Keratinocyte (primary cell): ENCODE measurements at places on chromosomes 4 and X.

DNA sequence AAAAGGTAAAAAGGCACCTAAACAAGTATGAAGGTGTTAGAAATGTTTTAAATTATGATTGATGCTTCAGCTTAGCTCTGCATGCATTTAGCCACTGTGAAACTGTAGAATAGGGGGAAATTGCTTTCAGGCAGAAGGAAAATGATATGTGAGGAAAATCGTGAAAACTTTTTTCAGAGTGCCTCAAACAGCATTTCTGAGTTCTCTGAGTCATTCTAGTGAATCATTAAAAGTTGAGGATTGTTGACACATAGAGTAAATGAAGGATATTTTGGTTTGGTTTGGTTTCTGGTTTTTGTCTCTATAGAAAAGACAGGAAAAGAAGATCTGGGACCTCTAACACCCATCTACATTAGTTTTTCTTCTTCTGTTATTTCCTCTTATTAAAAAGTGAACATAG is 332.5 kb upstream of the TRAM1L1 start:
- DNase-seq = no peak
- H3K4me3 ChIP-seq = no peak overlapping the region
- H3K27me3 ChIP-seq = no peaks in the 10 kb centered on the region
- H3K36me3 ChIP-seq = no peaks in the 10 kb centered on the region
- no peak overlapping the region for H3K27ac ChIP-seq
- H3K4me1 ChIP-seq = no peaks in the 10 kb centered on the region

- peak overlapping the region; percentile 95 for H3K4me3 ChIP-seq
- H3K36me3 ChIP-seq = peaks cover 2% of the 10 kb centered on the region
- no peaks in the 10 kb centered on the region for H3K27me3 ChIP-seq
Observed at GRCh38 chr4:124710015-124710741, 2.4 kb downstream of the ANKRD50 start.

- H3K4me1 ChIP-seq = no peaks in the 10 kb centered on the region
- H3K4me3 ChIP-seq = no peak overlapping the region
- no peak overlapping the region for H3K27ac ChIP-seq
Observed at GRCh38 chr4:188971125-188971524, 831.9 kb downstream of the TRIML1 start.

- no peak for DNase-seq
- H3K4me1 ChIP-seq = no peaks in the 10 kb centered on the region
- H3K27me3 ChIP-seq = no peaks in the 10 kb centered on the region
- H3K27ac ChIP-seq = no peak overlapping the region
- H3K4me3 ChIP-seq = no peak overlapping the region
Observed at GRCh38 chrX:40845331-40845911, 110.1 kb upstream of the MED14 start.

GRCh38 chr4:182124359-182124758 is 118.8 kb upstream of the TENM3 start:
- H3K4me1 ChIP-seq = peaks cover 33% of the 10 kb centered on the region
- H3K4me3 ChIP-seq = peak overlapping the region; percentile 9
- H3K27ac ChIP-seq = no peak overlapping the region
- no peaks in the 10 kb centered on the region for H3K36me3 ChIP-seq
- no peaks in the 10 kb centered on the region for H3K27me3 ChIP-seq
- no peak for DNase-seq

GRCh38 chr4:6541789-6542188 is 33.2 kb upstream of the MAN2B2 start:
- H3K27me3 ChIP-seq = no peaks in the 10 kb centered on the region
- no peak overlapping the region for H3K4me3 ChIP-seq
- no peak overlapping the region for H3K27ac ChIP-seq
- DNase-seq = no peak
- no peaks in the 10 kb centered on the region for H3K36me3 ChIP-seq
- no peaks in the 10 kb centered on the region for H3K4me1 ChIP-seq

GRCh38 chr4:152684007-152684406 is 4.2 kb upstream of the TMEM154 start:
- no peak overlapping the region for H3K27ac ChIP-seq
- no peaks in the 10 kb centered on the region for H3K36me3 ChIP-seq
- peaks cover 39% of the 10 kb centered on the region for H3K4me1 ChIP-seq
- H3K4me3 ChIP-seq = no peak overlapping the region

- no peak overlapping the region for H3K4me3 ChIP-seq
- H3K36me3 ChIP-seq = no peaks in the 10 kb centered on the region
- no peaks in the 10 kb centered on the region for H3K27me3 ChIP-seq
- no peaks in the 10 kb centered on the region for H3K4me1 ChIP-seq
- no peak for DNase-seq
Observed at GRCh38 chr4:22315628-22316027, 200.2 kb downstream of the ADGRA3 start.

GRCh38 chr4:145939856-145940255 is 1.2 kb upstream of the ZNF827 start:
- H3K4me3 ChIP-seq = no peak overlapping the region
- DNase-seq = no peak

DNA sequence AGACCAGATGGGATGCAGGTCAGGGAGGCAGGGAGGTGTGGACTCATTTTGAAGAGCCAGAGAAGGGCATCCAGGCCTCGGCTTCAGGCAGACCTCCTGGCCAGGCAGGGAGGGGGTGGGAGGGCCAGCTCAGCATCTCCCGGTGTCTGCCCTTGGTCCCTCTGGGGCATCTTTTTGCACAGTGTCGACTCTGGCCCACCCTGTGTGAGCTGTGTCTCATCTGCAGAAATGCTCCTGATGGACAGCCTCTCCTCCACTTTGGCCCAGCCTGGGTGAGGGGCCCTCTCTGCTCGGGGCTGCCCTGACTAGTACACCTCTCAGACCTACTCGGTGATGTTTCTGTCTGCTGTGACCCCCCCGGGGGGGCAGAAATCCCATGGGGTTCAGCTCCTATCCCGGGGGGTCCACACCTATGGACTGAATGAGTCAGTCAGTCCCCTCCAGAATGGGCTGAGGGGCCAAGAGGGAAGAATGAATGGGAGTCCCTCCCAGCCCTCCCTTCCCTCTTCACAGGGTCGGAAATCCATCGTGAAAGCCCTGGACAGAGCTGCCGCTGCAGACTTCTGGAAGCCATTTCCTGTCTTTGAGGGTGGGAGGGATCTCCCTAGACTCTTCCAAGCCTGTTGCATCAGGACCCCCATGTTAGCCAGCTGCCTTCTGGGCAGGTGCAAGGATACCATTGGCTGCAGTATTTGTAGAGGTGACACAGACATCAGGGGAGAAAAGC is 196.7 kb upstream of the PSAPL1 start:
- H3K27me3 ChIP-seq = peaks cover 39% of the 10 kb centered on the region
- no peak overlapping the region for H3K27ac ChIP-seq
- no peaks in the 10 kb centered on the region for H3K36me3 ChIP-seq

DNA sequence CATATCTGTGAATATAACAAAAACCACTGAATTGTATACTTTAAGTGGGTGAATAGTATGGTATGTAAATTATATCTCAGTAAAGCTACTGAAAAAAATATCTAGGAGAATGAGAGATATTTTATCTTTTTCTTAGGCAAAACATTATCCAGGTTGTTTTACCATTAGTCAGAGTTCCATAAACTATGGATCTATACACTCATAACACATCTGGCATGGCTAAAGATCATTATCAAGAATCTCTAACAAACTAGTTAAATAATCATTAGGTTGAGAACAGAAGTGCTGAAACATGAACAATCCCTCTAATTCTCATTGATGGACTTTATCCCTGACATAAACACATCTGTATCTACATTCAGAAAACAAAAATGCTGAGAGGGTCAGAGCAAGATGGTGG is 15.6 kb downstream of the MED14 start:
- DNase-seq = no peak
- no peaks in the 10 kb centered on the region for H3K27me3 ChIP-seq
- H3K4me1 ChIP-seq = peaks cover 12% of the 10 kb centered on the region

GRCh38 chr4:5469861-5470260 is 238.5 kb downstream of the EVC2 start:
- H3K4me1 ChIP-seq = no peaks in the 10 kb centered on the region
- H3K36me3 ChIP-seq = no peaks in the 10 kb centered on the region
- H3K27ac ChIP-seq = no peak overlapping the region
- H3K4me3 ChIP-seq = no peak overlapping the region
- no peaks in the 10 kb centered on the region for H3K27me3 ChIP-seq

GRCh38 chr4:4249866-4250265 is 1.8 kb upstream of the TMEM128 start:
- no peak overlapping the region for H3K27ac ChIP-seq
- H3K36me3 ChIP-seq = peaks cover 5% of the 10 kb centered on the region
- H3K4me3 ChIP-seq = no peak overlapping the region
- H3K4me1 ChIP-seq = peaks cover 11% of the 10 kb centered on the region
- DNase-seq = no peak
- no peaks in the 10 kb centered on the region for H3K27me3 ChIP-seq

- DNase-seq = no peak
- no peaks in the 10 kb centered on the region for H3K4me1 ChIP-seq
- H3K27me3 ChIP-seq = no peaks in the 10 kb centered on the region
- H3K4me3 ChIP-seq = no peak overlapping the region
- H3K36me3 ChIP-seq = no peaks in the 10 kb centered on the region
- no peak overlapping the region for H3K27ac ChIP-seq
Observed at GRCh38 chrX:6954836-6955235, 192.7 kb upstream of the STS start.

DNA sequence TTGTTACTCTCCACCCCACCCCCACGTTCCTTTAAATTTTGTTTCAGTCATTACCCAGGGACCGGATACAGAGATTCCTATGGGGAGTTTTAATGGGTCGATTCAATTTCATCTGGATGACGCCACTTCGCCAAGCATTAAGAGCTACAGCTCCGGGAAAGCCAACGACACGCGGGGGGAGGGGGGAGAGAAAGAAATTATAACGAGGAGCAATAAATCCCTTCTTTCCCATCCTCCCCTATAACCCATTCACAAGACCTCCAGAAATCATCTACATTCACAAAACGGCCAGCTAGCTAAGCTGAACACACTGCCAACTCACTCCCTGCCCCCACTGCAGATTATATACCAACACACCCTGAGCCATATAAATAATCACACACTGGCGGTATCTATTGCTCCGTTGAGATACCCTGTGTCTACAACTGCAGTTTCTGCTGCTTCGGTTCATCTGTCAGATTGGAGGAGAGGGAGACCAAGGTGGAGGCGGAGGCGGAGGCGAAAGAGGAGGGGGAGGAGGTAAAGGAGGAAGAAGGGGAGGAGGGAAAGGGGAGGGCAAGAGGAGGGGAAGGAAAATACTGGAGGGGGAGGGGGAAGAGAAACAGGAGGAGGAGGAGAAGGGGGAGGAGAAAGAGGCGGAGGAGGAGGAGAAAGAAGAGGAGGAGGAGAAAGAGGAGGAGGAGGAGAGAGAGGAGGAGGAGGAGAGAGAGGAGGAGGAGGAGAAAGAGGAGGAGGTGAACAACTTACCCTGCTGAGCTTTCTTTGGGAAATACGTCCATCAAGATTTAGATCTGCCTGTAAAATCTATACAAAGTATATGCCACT is 113.9 kb upstream of the VAMP7 start:
- no peak overlapping the region for H3K27ac ChIP-seq
- H3K27me3 ChIP-seq = no peaks in the 10 kb centered on the region
- peak overlapping the region; percentile 61 for H3K4me3 ChIP-seq
- H3K36me3 ChIP-seq = no peaks in the 10 kb centered on the region
- H3K4me1 ChIP-seq = peaks cover 3% of the 10 kb centered on the region

- H3K27me3 ChIP-seq = no peaks in the 10 kb centered on the region
- H3K4me1 ChIP-seq = peaks cover 23% of the 10 kb centered on the region
- no peaks in the 10 kb centered on the region for H3K36me3 ChIP-seq
- DNase-seq = no peak
- H3K27ac ChIP-seq = peak within 1 kb of the TSS; percentile 65
Observed at GRCh38 chrX:110002300-110003166, at the start of gene TMEM164. TMEM164 (plus strand) TSS chrX:110003114; CDS start chrX:110003775, 661 bp downstream.

GRCh38 chr4:102037566-102037965 is 247.0 kb downstream of the BANK1 start:
- no peak overlapping the region for H3K27ac ChIP-seq
- DNase-seq = no peak
- no peak overlapping the region for H3K4me3 ChIP-seq
- no peaks in the 10 kb centered on the region for H3K27me3 ChIP-seq
- no peaks in the 10 kb centered on the region for H3K4me1 ChIP-seq

GRCh38 chr4:70666369-70666768 is at the start of gene JCHAIN:
JCHAIN (minus strand) TSS chr4:70666508; CDS start chr4:70666490, 18 bp downstream.
- H3K27me3 ChIP-seq = no peaks in the 10 kb centered on the region
- no peak within 1 kb of the TSS for H3K27ac ChIP-seq
- no peak for DNase-seq
- no peak within 1 kb of the TSS for H3K4me3 ChIP-seq

- H3K27ac ChIP-seq = peak overlapping the region; percentile 98
- peak overlapping the region; percentile 45 for H3K4me3 ChIP-seq
- H3K36me3 ChIP-seq = peaks cover 6% of the 10 kb centered on the region
Observed at GRCh38 chr4:73589261-73589847, 30.9 kb downstream of the RASSF6 start.

DNA sequence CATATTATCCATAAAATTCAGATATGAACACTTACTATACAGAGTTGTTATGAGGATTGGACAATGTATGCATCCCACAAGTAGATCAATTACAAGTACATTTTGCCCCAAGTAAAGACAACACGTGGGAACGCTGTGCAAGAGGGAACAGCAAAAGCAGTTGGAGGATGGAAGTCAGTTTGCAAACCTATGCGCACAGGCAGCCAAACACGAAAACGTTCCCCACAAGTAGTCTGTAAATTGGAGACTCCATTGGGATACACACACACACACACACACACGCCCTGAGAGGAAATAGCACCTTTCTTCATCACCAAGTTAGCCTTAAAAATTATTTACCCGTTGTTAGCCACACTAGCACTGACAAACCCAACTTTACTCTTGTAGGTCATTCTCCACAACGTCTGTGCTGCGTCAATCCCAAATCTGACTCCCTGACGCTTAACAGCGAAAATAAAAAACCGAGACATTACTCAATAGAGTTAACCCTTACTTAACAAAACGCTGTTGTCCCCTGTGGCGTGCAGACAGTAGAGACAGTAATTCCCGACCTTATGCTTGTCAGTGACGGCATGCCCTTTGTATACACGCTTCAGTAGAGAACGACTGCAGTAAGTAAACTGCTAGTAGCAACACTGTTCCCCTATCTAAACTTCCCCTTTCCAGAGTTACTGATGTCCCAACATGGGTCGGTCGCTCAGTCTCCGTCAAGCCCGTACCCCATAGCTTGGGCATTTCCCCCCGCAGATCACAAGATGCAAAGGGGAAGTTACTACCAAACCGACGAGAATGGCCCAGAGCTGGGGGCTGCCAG is 730 bp downstream of the MANBA start:
- no peaks in the 10 kb centered on the region for H3K36me3 ChIP-seq
- DNase-seq = no peak
- H3K4me1 ChIP-seq = peaks cover 9% of the 10 kb centered on the region
- H3K4me3 ChIP-seq = peak overlapping the region; percentile 74
- H3K27ac ChIP-seq = peak overlapping the region; percentile 67
- H3K27me3 ChIP-seq = no peaks in the 10 kb centered on the region

DNA sequence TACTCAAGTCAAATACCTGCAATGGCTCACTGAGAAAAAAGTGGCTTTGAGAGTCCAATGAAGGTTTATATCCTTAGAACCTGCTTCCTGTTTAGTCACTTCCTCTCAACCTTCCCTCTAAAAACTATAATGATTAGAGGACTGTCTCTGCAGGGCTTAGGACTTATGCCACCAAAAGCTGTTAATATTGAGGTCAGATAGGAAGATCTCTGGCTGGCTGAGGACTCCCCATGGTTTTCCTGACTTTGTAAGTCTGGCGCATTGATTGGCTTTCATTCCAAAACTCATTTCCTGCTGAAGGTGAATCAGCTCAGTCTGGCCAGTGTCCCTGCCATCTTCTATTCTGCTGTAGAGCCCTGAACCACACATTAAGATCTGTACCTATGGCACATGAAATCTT is 140.9 kb upstream of the ANK2 start:
- no peak overlapping the region for H3K4me3 ChIP-seq
- H3K4me1 ChIP-seq = no peaks in the 10 kb centered on the region
- H3K27me3 ChIP-seq = no peaks in the 10 kb centered on the region
- no peaks in the 10 kb centered on the region for H3K36me3 ChIP-seq
- DNase-seq = no peak
- no peak overlapping the region for H3K27ac ChIP-seq
